ENCODE measurements at places on chromosomes 5 and 9. TPM values are rescaled to one million over a fixed set of nuclear protein-coding genes. Genes with fewer than 3 reads are reported as not detected.

DNA sequence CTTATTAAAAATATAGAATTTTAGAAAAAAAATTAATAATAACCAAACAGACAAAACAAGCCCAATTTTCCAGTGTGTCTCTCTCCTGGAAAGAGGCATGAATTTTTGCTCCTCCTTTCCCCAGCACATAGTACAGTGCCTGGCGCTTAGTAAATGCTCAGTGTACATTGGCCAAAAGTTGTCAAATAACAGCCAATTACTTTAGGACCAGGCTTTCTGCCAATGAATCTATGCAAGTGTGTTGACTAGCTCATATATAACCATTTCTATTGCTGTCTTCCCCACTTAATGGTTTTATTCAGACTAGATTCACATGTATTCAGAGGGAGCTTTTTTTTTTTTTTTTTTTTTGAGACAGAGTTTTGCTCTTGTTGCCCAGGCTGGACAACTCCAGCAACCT lies 120.1 kb upstream of the CD180 start:
- DNase-seq, result no peak

GRCh38 chr5:99033014-99033900 lies 104.5 kb upstream of the CHD1 start:
- DNase-seq, result no peak

The CAMK4 gene
- 2.2 TPM for total RNA-seq

DNA sequence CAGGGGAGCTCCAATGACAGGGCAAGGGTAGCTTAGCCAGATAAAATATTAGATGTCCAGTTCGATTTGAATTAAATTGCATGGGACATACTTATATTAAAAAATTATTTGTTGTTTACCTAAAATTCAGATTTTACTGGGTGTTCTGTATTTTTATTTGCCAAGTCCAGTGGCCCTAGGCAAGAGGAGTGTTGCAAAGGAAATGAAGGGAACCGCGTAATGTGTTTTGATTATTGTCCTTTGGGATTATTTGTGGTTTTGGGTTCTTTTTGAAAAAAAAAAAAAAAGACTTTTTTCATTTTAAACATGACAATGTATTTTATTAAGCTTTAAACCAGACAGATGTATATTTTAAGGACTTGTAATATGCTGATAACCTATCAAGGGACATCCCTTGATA lies 179.3 kb downstream of the C9orf152 start:
- no peak for DNase-seq

GRCh38 chr5:139636975-139637408 lies 11.2 kb upstream of the CXXC5 start:
- no peak for DNase-seq

The SLC12A2 gene
- total RNA-seq, result 96.6 TPM

The MOB3B gene
- total RNA-seq, result 14.9 TPM

DNA sequence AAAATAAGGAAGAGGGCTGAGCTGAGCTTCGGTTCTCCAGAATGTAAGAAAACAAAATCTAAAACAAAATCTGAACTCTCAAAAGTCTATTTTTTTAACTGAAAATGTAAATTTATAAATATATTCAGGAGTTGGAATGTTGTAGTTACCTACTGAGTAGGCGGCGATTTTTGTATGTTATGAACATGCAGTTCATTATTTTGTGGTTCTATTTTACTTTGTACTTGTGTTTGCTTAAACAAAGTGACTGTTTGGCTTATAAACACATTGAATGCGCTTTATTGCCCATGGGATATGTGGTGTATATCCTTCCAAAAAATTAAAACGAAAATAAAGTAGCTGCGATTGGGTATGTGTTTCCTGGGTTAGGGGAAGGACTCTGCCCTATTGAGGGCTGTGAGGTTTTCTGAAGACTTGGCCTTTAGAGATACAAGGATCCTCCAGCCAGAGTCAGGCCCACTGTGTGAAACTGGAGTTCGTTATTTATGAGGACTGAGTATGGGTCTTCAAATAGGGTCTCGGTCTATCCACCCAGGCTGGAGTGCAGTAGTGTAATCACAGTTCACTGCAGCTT lies 3.8 kb downstream of the EGR1 start:
- DNase-seq, result no peak

The PCDHA11 gene
- total RNA-seq, result 1.4 TPM

GRCh38 chr5:56552612-56553268 lies 262.6 kb upstream of the MAP3K1 start:
- DNase-seq, result no peak

GRCh38 chr5:113425909-113426308 lies 8.9 kb downstream of the TSSK1B start:
- no peak for DNase-seq

DNA sequence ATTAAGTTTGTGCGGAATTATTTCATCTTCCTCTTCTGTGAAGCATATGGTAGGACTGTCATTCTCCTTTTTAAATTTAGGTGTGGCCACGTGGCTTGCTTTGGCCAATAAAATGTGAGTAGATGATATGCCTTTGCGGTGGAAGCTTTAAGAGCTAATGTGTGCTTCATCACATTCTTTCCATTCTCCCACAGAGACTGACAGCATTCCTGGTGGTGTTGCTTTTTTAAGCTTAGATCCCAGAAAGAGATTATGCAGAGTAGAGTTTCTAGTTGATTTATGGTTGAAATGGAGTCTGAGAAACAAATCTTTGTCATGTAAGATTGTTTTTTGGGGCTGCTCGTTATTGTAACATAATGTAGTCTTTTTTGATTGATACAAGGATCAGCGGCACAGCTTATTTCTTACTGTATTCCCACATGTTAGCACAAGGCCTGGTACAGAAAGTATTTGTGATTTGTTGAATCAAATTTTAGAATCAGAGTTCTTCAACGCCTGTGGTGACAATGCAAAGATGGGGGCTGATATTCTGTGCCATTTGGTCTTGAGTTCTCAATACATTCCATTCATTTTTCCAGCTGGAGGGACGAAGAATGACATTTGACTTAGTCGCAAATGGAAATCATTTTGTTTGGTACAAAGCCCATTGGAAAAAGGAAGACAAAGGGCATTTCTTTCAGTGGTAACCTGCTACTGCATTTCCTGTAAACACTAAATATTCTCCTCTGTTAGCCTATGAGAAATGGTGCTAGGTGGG lies 209.9 kb upstream of the VLDLR start:
- no peak for DNase-seq

The PIP5K1B gene
- 2.0 TPM for total RNA-seq

- no peak for DNase-seq
Observed at GRCh38 chr9:114163517-114163951, 8.2 kb downstream of the COL27A1 start.

DNA sequence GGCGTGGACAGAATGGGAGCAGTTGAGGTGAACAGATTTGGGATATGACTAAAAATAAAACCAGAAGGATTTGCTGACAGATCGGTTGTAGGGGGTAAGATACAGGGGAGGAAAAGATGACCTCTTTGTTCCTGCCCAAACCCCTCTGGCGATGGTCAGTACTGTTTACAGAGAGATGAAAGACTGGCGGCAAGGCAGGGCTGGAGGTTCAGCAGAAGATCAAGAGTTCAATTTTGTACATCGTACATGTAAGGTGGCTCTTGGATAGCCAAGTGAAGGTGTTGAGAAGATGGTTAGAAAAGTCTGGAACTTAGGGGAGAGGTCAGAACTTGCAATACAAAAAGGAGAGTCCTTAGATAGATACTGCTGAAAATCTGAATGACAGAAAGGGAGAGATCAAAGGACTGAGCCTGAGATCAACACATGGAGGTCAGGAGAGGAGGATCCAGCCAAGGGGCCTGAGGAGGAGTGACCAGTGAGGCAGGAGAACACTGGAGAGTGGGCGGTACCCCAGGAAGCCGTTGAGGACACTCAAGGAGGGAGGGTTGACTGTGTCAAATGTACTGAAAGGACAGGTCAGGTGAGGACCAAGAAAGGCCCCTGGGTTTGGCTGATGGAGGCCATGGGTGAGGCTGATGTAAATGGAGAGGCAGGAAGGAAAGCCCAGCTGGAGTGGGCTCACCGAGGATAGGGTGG lies 7.1 kb downstream of the IL4 start:
- DNase-seq, result no peak

- DNase-seq, result no peak
Observed at GRCh38 chr9:90131568-90131967, 511.1 kb downstream of the DIRAS2 start.

GRCh38 chr9:83992901-83993300 lies 12.3 kb downstream of the RMI1 start:
- no peak for DNase-seq

The NINJ1 gene
- total RNA-seq, result 53.5 TPM

The AHRR gene
- total RNA-seq, result 5.1 TPM

DNA sequence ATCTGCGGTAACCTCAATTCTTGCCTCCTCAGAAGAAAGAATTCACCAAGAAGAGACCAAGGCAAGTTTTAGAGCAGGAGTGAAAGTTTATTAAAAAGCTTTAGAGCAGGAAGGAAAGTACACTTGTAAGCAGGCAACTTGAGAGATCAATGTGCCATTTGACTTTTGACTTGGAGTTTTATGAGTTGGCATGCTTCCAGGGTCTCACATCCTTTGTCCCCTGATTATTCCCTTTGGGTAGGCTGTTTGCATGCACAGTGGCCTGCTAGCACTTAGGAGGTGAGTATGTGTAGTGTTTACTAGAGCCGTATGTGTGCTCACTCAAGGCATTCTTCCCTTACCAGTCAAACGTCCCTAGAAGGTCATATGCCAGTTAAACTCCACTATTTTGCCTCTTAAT lies 111.0 kb upstream of the RAI14 start:
- DNase-seq, result no peak

All from sciatic nerve (tissue), 2 donors.